ENCODE measurements at places on chromosomes 16 and 17.

DNA sequence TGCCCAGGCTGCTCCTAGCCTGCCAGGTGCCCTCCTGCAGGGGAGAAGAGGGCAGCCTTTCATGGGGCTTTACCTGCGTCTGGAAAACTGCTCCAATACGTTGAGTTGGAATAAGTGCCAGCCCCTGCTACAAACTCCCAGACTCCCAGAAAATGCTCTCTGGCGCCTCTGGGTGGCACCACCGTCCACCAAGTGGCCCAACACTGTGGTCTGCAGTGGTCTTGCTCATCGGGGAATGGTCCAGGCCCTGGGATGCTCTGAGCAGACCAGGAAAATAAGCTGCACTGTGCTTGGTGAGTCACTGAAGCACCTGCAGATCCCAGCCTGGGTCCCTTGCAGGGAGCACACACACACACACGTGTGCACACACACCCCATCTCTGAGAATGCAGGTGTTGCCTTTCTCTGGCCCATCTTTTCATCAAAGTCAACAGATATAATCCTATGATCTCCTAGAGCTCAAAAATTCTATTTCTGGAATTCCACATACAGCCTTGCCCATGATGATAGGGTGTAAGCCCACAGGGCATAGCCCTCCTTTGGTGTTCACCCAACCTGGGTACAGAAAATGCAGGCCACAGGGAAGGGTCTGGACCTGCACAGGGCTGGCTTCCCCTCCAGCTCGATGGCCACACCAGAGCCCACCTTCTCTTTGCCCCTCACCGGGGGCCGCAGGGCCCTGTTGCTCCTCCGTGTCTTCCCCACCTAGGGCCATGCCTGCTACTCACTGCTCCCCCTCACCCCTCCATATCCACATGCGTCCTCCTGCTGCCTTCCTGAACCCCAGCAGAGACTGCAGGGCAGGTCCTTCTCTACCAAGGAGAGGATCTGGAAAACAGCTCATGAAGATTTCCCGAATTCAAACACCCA, 20.5 kb downstream of the CDIP1 start:
- DNase-seq = no peak

DNA sequence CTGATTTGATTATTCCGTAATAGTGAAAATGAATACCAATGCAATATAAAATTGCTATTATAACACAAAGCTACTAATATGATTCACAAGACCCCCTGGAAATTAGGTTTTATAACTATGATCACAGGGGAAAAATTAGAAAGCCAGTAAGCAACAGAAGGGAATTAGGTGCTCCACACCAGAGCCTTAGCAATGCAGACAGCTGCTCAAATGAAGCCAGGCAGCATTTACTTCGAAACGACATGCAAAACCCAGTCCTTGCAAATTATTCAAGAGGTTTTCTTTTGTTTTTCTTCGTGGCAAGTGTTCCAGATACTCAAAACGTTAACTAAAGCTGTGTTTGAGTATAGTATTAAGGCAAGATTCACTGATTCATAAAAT, 47.9 kb downstream of the TOX3 start:
- DNase-seq = no peak

DNA sequence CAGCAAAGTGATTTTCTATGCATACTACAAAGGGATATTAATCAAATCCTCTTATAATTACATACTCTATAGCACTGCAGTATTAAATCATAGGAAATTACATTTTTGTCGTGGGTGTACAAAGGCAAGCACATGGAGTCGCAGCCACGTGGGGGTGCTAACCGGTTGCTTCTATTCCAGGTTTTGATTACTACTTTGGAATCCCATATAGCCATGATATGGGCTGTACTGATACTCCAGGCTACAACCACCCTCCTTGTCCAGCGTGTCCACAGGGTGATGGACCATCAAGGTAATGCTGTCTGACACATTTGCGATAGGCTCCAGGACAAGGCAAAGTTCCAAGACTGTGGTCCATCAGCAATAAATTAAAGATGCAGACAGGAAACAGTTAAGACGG, 60.1 kb downstream of the ARSG start:
- no peak for DNase-seq

GRCh38 chr16:138049-138417, 440 bp downstream of the NPRL3 start:
- DNase-seq = no peak

All from GOT3 (cell line).